ENCODE measurements at places on chromosomes 6 and 20.

DNA sequence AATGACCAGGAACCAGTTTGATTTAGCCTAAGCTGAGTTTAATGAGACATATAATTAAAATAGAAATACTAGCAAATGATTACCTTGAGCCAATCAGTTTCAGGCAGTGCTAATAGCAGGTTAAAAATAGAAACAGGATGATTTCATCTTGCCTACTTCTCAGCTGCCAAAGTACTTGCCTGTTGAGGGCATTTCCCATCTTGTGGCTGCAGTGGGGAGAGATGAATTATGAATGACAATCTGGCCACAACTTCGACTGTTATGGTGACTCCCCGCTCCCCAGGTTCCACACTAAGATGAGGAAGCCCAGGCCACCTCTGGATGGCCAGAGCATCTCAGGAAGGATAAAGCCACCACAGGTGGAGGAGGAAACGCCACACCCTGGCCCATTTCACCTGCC is 31.3 kb downstream of the MBOAT1 start:
- peak; percentile 16 for DNase-seq

DNA sequence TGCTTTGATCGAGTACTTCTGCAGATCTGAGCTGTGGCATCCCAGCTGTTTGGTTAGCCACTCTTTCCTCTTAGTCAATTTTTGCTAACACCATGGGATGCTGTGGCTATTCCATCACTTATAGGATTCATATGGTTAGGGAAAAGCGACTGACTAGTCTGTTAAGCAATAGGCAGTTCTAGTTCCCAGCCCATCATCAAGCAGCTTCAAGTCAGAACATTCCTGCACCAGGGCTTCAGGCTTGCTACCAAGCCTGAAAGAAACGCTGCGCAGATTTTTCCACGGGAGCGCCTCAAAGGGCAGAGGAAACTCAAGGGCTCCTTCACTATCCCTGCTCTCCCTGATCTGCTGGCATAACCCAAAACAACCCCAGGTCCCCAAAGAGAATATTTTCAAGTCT is 159.8 kb upstream of the SUPT3H start:
- DNase-seq: no peak

DNA sequence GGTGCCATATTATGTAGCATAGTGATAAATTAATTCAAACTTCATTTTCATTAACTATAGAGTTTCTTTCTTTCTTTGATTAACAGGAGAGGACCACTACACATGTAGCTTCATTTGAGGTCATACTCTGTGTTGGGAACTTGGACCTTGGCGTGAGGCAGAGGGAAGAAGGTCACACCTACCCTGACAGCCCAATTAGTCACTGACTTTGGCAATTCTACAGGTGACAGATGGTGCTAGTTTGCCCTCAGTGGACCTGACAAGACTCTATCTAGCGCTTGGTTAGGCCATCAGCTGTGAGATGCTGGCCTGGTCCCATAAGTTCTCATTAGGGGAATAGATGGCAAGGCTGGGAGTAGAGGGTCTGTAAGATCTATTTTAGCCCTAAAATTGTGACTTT is 14.2 kb downstream of the SLX4IP start:
- no peak for DNase-seq

GRCh38 chr6:141562186-141562811 is 570.4 kb upstream of the GJE1 start:
- no peak for DNase-seq

- DNase-seq: no peak
These were observed 3.6 kb downstream of the MYCT1 start for GRCh38 chr6:152701081-152701862.

- DNase-seq: peak; percentile 35
These were observed 37.3 kb upstream of the AHI1 start for GRCh38 chr6:135534773-135535380.

GRCh38 chr20:10430000-10430466 is 4.0 kb downstream of the MKKS start:
- peak; percentile 80 for DNase-seq

- no peak for DNase-seq
These were observed 356.7 kb upstream of the JARID2 start for GRCh38 chr6:14889188-14889587.

DNA sequence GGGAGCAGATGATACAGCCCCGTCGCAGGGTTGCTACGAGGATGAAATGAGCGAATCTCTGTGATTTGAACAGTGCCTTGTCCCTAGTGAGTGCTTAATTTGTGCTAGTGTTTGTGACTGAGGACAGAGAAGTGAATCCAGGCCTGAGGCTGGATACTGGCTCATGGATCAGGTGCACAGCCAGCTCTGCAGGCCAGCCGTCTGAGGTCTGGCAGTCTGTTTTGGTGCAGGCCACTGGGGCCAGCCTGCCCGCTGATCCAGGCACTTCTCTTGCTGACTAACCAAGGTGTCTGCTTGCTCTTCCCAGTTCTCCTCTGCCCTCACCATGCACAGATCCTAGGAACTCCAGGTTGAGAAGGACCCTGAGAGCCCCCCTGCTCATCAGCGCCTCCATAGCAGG is 181.0 kb downstream of the LRFN2 start:
- DNase-seq: no peak

- no peak for DNase-seq
These were observed 56.7 kb downstream of the TRIM38 start for GRCh38 chr6:26019261-26019830.

DNA sequence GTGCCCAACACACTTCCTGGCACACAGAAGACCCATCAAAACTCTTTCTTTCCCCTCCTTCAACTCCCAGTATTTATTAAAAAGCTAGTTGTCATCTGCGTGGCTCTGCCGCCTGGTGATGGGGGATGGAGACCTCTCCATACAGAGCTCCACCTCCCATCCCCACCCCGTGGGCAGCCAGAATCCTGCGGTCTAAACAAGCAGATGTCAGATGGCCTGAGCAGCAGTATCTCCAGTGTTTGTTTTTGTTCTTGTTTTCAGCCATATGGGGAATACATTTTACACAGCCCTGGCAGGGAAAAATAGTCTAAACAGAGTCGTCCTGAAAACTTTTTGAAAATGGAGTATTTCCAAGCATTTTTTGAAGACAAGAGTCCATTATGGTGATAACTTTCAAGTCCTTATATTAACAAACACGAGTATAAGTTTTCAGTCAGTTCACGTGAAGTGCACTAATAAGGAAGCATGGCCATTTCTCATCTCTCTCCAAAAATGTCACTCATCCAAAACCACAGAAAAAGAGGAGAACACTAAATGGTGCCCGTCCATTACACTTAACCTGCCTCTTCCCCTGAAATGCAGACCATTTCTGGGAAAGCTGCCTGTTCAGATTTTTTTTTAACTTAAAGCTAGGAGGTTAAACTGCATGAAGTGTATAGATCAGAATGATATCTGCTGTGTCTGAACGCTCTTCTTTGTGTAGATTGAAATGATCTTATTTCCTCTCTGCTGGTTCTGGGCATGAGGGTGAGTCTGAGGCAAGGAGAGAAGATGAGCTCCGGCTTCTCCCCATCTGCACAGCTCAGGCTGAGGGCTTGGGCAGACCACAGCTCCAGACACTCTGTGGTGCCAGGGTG is 91.0 kb downstream of the TCP11 start:
- no peak for DNase-seq

DNA sequence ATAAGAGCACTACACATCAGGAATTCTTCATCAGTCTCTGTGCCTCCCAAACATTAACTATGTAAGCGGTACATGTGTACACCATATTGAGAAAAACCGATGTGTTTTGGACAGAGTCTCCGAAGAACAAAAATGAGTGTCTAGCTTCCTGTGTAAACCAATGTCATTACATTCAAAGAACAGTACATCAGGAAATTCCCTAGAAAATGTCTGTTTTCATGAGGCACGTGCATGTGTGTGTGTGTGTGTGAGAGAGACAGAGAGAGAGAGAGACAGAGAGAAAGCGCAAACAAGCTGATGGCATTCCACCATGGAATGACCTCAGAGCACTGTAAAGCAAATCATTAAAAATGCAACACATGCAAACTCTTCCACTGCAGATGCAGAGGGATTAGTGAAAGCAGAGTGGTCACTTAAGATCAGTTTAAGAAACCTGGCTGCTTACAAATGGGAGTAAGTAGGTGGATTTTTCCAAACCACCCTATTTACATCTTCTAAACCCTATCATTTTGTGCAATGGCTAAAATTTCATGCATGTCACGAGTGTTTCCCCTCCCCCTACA is 133.9 kb downstream of the HIVEP2 start:
- DNase-seq: no peak

DNA sequence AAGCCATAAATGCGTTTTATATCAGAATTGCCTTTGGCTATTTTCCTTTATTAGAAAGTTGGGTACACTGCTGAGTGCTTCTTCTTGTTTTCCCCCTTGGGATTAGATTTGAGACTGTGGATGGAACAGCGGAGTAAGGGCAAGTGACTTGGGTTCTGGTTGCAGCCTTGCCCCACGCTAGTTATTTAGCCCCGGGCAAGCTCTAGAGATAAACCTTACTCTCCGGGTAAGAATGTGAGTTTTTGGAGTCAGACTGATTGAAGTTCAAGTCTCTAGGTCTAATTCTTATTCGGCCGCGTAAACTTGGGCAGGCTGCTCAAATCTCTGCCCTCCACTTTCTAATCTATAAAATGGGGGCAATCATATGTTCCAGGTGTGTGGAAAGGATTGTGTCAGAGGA is 8.9 kb downstream of the TSHZ2 start:
- no peak for DNase-seq

DNA sequence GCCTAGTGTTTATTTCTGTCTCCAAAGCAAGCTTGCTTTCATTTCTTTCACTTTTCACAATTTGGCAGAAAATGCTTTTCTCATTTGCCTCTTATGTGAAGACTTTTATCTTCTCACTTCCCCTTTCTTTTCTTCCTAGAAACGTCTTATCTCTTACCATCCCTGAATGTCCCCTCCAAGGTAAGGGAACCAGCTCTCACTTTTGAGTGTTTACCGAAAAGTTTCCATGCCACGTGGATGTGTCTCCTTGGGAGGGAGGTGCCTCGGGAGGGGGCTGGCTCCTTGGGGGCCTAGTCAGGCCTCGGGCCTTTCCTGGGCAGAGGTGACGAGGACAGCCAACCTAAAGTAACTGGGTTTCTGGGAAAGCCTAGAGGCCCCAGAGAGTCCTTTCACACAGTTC is 127.4 kb downstream of the CD24 start:
- DNase-seq: no peak

DNA sequence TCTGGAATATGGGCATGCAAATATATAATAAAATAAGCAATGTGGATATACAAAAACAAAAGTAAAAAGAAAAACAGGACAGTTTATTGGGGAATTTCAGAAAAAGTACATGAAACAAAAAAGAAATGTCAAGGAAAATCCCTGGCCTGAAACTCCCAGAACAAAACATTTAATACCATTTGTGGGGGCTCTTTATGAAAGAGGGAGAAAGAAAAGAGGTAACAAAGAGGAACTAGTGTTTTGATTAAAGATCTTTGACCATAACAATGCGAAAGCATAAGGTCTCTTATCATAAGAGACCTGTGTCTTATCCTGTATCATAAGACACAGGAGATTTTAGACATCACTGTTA is 88.6 kb upstream of the ARID1B start:
- no peak for DNase-seq

DNA sequence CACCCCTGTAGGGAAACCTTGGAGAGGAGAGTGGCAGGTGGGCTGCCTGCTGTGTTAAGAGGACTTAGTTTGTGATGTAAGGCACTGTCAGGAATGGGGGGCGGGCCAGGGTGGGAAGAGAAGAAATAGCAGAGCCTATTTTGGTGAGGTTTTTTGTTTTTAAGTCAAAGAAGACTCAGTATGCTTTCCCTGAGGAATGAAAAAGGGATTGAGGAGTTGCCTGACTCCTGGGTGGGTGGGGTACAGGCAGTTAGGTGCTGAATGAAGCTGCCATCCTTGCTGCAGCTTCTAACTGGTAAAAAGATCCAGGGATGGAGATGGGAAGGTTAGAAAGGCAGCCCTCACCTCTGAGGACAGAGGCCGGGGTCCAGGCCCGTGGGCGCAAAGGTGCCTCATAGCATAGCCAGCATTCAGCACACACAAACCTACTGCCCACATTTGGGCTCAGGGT is 37.9 kb downstream of the PLCG1 start:
- DNase-seq: no peak

- peak; percentile 95 for DNase-seq
These were observed 55.7 kb upstream of the PRND start for GRCh38 chr20:4666001-4666479.

GRCh38 chr6:138769102-138769676 is 4.4 kb upstream of the CCDC28A start:
- DNase-seq: no peak

- no peak for DNase-seq
These were observed 78.7 kb downstream of the UST start for GRCh38 chr6:148825492-148825891.

- no peak for DNase-seq
These were observed 996 bp upstream of the NFKBIE start for GRCh38 chr6:44266347-44266746.

GRCh38 chr6:145372671-145373151 is 362.6 kb downstream of the EPM2A start:
- DNase-seq: peak; percentile 19

DNA sequence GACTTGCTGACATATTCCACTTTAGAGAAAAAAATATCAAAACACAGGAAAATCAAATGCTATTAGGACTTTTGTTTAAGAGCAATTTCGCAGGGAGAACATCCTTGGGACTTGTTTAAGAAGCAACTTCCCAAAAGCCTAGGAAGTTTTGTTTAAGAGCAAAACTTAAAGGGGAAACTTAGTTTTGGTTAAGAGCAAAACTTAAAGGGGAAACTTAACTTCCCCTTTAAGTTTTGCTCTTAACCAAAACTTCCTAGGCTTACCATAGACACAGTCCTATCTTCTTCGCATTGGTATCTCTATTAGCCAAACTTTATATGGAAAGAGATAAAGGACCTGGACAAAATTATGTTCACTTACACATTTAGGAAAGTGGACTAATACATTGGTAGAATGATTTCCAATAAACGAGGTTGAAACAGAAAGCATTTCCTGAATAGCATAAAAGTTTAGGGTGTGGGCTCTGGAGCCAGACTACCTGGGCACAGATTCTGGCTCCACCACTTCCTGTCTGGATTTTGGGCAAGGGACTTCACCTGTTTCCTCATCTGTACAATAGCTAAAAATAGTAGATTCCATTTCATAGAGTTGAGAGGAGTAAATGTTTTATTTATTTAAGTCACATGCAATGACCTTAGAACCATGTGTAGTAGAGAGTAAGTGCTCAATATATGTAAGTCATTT is 15.7 kb downstream of the PAQR8 start:
- DNase-seq: no peak

GRCh38 chr6:104162036-104162669 is 697.6 kb downstream of the HACE1 start:
- no peak for DNase-seq

DNA sequence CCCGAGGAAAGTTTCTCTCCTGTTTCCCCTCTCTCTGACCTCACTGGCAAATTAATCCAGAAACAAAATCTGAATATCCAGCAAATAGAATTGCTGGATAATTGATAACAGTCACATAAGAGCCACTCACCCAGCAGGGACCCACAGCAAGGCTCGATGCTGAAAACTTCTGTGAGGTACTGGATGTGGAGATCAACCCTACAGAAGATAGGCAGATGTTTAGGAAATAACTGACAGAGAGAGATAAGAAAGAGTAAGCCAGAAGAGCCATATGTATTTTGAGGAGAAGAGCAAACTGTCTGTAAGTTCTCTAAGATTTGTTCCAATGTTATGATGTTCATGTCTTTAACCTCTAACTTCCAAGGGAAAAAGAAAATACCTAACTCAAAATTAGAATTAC is 59.7 kb downstream of the PKHD1 start:
- no peak for DNase-seq

- DNase-seq: peak; percentile 41
These were observed 38.0 kb downstream of the CITED2 start for GRCh38 chr6:139336488-139336887.

GRCh38 chr20:63025534-63026331 is 19.0 kb upstream of the BHLHE23 start:
- peak; percentile 63 for DNase-seq
